ENCODE measurements at places on chromosomes 2 and 18.

DNA sequence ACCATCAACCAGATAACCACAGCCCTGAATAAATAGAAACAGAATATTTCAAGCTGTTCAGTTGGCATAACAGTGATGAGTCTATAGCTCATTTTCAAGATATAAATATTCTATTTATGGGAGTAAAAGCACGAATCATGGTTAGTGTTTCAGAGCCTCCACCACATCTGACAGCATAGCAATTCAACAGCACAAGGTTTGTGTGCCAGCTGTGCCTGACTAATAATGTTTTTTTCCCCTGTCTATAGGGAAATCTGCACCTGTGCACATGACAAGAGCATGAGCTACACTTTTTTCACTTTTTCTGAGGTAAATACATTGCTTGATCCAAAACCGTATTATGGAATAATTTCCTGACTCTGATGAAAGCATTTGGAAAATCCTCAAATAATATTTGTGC, 251.3 kb downstream of the RPIA start:
- no peak for DNase-seq

GRCh38 chr2:98727369-98728087, 3.4 kb downstream of the MGAT4A start:
- DNase-seq, result no peak

- DNase-seq, result no peak
Observed at GRCh38 chr2:85537600-85538506, 1.1 kb upstream of the MAT2A start.

- no peak for DNase-seq
Observed at GRCh38 chr2:112121682-112122254, 16.4 kb upstream of the FBLN7 start.

DNA sequence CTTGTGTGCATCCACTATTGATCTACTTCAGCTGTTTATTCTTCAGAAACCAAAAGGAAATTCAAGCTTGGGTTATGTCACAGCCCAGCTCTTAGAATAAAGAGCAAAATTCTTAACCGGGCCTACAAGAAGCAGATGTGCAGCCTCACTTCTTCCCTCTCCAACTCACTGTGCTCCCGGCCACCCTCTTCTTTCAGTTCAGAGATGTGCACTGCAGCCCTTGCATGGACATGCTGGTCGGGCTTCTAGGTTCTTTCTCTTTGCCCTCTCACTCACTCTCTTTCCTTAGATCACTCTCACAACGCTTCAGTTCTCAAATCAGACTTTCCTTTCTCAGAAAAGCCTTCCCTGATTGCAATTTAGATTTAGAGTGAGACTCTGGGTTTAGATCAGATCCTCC, 104.1 kb downstream of the CHN1 start:
- DNase-seq, result no peak

GRCh38 chr18:28112056-28112470, 64.9 kb downstream of the CDH2 start:
- no peak for DNase-seq

- DNase-seq, result no peak
Observed at GRCh38 chr2:206379886-206380285, 63.4 kb upstream of the ADAM23 start.

- DNase-seq, result no peak
Observed at GRCh38 chr2:71609958-71610357, 156.6 kb downstream of the DYSF start.

DNA sequence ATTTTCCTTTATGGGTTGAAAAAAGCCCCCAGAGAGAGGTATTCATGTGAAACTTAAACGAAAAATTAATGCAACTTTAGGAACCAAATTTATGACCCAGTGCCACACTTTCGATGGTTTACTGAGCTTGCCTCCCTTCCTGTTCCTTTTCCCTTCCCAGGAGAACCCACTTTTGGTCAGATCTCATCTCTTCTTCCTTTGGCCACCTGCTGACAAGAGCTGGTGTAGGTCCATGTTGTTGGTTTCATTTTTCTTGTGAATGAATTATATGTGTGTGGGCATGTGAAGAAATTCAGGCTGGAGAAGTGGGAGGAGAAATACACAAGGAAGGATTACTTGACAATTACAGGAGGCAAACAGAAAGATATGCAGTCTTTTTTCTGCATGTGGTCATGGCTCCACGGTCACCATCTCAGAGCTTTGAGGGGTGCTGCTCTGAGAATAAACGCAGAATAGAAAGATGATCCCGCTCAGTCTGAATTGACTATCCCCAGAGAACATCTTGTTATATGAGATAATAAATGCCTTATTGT, 111.3 kb upstream of the TCF4 start:
- no peak for DNase-seq

DNA sequence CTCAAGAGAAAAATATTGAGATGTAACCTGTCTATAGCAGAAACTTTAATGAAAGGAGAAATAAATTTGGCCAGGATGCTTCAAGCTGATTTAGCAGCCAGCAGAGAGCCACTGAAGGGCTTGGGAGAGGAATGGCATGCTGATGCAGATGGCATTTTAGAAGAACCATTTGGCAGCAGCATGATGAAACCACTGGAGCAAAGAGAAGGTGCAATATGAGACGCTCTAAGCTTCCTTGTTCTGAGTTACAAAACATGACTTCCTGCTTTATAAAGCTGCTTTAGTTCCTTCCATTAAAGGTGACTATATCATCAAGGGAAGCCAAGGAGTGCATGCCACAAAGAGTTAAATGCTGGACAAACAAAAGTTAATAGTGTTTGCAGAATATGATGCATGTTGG, 189.7 kb downstream of the PID1 start:
- DNase-seq, result no peak

GRCh38 chr2:168671932-168672331, 130.5 kb upstream of the NOSTRIN start:
- no peak for DNase-seq

DNA sequence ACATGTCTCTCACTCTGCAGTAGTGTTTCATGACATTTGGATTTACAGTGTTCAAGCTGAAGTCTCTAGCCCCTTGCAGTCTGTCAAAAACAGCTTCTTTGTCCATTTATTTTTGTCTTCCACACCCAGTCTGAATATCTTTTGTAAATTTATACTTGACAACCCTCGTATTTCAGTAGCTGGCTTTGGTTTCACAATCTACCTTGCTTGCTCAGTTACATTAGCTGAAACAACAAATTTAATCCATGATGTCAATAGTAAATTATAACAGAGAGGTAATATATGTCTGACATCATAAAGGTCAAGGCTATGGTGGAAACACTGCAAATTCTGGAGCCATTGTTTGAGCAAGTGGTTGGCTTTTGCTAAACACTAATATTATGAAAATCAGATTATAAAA, 328.7 kb downstream of the MTX2 start:
- no peak for DNase-seq

DNA sequence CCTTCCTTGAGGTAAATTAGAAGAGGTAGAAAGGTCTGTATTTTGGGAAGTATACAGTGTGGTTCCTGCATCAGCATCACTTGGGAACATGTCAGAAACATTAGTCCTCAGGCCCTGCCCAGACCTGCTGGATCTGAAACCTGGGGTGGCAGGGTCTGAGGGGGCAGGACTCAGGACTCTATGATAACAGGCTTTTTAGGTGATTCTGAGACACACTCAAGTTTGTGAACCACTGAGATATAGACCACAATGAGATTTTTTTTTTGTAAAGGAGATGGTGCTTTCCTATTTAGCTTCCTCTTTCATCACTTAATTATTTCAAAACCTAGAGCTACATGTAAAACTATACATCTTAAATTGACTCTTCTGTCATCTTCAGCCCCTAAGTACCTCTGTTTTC, 262.7 kb upstream of the SPOPL start:
- no peak for DNase-seq

DNA sequence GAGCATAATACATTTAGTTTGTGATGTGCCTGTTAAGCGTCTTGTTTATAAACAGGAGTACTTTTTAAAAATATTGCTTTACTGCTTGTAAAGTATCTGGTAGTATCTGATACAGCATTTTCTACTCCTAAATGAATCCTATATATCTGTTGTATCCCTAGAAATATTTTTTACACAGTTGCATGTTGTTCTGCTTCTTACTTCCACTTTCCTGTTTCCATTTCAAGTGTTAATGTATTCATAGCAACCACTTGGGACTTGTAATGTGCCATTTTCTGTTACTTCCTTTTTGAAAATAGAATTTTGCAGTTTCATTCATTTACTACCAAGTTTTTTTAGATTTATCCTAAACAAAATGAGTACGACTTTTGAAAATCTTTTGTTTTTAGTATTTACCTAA, 24.9 kb downstream of the CCNT2 start:
- no peak for DNase-seq

- no peak for DNase-seq
Observed at GRCh38 chr2:156903335-156903734, 354.2 kb upstream of the GALNT5 start.

DNA sequence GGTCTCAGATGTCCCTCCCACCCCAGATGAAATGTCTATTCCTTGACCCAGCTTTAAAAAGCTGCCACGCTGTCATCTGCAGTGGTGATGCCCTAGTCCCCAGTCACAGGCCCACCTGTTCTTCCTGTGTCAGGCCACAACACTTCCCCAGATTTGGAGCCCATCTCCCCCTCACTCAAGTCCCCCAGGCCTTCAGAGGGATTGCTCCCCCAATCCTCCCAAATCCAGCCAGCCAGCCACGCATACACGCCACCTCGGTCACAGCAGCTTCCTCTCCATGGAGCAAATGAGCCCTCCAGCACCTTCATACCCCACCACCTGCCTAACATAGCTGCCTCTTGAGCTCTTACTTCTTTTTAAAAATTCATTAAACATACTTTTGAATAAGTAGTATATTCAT, 7.8 kb downstream of the ASTL start:
- no peak for DNase-seq

DNA sequence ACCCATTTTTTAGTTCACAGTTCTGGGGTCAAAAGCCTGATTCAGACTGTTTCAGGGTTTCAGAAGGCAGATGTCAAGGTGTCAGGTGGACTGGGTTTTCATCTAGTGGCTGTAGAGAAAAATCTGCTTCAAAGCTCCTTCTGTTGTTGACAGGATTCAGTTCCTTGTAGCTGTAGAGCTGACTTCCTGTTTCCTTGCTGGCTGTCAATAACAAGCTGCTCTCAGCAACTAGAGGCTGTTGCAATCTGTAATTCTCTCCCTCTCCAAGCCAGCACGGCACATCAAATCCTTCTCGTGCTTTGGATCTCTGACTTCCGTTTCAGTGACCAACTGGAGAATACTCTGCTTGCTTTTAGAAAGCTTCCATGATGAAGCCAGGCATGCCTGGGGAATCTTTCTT, 179.4 kb downstream of the DOK6 start:
- DNase-seq, result no peak

DNA sequence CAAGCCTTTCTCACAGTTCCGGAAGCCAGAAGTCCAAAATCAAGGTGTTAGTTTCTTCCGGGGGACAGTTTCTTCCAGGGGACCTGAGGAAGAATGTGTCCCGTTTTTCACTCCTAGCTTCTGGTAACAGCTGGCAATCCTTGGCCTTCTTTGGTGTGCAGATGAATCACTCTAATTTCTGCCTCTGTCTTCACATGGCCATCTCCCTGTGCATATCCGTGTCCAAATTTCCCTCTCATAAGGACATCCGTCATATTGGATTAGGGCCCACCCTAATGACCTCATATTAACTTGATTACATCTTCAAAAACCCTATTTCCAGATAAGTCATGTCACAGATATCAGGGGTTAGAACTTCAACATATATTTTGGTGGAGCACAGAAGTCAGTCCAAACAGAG, 141.4 kb downstream of the ZEB2 start:
- DNase-seq, result no peak

DNA sequence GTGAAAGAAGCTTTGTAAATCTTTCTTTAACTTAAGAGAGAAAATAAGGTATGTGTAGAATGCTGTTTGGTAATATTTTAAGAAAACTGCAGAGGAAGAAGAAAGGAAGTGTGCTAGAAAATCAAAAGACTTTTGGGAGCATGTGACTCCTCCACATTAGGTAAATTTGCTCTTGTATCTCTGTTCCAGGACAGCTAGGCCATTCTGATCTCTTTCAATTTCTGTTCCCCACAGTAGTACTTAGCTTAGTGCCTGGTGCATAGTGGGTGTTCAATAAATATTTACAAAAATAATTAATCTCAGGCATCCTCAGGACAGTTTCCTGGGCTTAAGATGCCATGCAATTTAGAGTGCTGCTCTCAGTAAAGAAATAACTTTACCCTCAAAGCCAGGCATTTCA, 105.0 kb downstream of the GPD2 start:
- no peak for DNase-seq

DNA sequence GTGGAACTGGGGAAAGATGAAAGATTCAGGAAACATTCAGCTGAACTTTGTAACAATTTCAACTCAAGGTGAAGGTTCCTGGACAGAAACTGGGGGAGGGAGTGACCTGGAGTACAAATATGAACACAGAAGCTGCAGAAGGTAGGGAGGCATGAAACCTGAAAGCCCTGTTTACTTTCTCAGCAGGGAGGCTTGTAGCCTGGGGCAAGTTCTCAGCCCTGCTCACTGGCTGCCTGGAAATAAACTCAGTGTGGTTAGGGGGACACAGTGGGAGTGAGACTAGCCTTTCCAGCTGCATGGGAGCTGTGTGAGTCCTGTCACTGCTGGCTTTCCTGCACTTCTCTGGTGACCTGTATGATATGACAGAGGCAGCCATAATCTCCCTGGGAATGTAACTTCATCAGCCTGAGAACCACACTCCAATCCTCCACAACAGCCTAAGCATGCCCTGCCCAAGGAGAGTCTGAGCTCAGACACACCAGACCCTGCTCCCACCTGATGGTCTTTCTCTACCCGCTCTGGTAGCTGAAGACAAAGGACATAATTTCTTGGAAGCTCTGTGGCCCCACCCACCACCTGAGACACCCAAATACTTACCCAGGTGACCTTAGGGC, 77.0 kb downstream of the ZSWIM2 start:
- DNase-seq, result no peak

- no peak for DNase-seq
Observed at GRCh38 chr2:168469281-168469988, 13.4 kb downstream of the CERS6 start.

- DNase-seq, result no peak
Observed at GRCh38 chr18:67310826-67311225, 205.7 kb downstream of the DSEL start.

DNA sequence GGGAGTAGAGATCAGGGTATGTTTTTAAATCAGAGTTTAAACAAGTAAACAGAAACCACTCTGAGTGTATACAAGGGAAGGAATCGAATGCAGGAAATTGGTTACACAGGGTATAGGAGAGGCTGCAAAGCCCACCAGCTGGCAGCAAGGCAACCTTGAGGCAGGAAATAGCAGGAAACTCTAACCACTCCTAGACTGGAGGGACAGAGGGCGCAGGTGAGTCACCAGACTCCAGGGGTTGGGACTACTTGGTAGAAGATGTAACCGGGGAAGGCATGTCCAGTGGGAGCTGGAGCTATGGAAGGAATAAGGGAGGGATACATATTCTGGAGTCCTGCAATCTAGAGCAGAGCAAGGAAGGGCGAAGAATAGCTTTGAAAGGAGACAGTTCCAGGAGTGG, 152.3 kb downstream of the MEIS1 start:
- no peak for DNase-seq

DNA sequence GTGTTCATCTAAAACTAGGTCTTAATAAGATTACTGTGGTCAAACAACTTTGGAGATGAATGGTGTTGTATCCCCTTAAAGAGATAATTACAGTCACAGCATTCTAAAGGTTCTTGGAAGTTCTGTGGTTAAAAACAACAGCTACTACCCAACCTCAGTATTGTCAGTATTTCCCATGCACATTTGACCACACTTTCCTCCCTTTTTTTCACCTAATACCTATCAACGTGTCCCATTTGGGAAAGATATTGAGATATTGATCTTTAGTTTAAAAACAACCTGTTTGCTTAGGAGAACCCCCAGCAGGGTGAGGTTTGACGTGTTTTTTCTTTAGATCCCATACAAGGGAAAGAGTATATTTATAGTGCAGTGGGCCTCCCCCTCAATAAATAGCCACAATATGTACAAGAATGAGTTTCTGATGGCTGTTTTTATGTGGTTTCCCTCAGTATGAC, 65.6 kb downstream of the WDR7 start:
- DNase-seq, result no peak
